ENCODE measurements at places on chromosomes 13 and 19.

DNA sequence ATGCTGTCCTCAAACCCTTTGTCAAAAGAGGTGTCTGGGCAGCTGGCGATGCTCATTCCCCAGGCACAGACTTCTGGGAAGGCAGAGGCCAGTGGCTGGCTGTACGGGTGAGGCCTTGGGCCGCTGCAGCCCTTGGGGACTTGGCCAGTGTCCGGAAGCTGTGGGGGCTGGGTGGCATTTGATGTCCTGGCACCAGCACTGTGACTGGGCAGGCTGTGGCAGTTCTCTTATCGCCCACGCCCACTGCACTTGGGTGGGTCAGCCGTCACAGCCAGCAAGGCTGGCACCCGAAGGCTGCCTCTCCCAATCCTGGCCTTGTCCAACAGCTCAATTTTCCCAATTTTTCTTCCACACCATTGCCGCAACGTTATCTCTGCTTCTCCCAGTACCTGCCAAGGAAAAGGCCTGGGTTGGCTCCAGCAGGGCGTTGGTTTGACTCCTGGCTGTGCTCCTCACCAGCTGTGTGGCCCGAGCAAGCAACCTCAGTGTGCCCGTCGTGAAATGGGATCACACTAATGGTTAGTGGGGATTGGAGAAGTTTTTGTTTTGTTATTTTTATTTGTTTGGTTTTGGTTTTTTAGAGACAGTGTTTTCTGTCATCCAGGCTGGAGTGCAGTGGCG lies 12.7 kb upstream of the SLC44A2 start:
- no peak for DNase-seq

- peak; percentile 95 for DNase-seq
Observed at GRCh38 chr19:4065430-4066175, 1.1 kb downstream of the ZBTB7A start.

DNA sequence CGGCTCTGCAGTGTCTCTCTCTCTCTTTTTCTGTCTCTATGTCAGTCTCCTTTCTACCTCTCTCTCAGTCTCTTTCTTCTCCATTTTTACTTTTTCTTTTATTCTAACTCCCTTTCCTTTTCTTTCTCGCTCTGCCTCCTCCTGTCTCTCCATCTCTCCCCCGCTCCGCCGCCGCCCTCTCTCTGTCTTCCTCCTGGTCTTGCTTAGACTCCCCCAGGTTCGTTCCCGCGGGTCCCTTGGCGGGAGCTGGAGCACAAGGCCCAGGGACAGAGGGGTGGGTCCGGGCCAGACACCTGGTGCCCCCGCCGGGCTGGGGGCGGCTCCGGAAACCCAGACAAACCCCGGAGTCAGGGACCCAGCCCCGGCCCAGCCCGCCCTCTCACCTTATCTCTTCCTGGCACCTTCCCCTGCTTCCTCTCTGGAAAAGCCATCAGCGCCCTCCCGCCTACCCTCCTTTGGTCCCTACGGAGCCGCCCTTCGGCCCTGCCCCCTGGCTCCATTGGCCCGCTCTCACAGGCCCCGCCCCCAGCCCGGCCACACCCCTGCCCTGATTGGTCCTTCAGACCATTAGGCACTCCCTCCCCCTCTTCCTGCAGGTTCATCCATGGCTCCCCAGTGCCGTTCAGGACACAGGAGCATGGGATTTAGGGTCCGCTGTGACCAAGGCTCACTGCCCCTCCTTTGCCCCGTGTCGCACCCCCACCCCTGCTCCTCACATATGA lies 15.4 kb upstream of the NOP53 start:
- peak; percentile 83 for DNase-seq

DNA sequence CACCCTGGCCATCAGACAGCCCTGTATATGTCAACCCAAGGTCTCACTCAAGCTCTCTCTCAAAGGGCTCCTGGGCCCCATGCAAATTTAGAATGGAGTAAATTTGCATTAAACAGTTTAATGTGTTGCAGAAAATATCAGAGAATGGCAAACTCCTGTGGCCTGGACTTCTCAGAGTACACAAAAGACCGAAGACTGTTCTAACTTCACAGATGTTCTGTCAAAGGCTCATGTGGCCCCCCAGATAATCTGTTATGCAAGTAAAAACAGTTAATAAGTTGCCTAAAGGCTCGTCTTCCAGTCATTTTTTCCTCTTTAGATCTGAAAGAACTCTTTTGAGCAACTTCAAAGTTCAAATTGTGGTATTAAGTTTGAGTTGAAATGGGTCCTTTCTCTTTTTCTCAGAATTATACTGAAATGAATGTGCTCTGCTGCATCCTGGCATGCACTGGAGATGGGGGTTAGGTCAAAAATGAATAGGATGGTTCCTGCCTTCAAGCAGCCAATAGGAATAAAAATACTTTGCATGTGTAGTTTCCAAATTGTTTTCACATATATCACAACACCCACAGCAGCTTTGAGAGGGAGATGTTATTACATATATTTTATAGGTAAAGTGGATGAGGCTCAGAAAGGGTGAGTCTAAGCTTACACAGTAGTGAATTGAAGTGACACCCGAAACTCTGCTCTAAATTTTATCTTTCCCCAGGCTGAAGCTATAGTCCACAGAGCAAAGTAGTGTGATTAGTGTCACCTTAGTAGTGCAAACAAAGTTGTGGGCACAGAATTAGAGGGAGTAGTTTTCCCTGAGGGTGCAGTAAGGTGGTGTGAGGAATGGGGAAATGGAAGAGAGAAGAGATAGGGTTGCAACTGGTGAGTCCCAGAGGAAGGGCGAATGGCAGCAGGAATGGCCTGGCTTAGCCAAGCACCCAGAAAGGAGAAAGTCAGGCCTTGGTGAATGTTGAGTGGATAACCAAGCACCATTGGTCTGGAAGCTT lies 205.0 kb upstream of the RFC3 start:
- peak; percentile 47 for DNase-seq

- no peak for DNase-seq
Observed at GRCh38 chr19:6259312-6259861, 20.4 kb downstream of the MLLT1 start.

DNA sequence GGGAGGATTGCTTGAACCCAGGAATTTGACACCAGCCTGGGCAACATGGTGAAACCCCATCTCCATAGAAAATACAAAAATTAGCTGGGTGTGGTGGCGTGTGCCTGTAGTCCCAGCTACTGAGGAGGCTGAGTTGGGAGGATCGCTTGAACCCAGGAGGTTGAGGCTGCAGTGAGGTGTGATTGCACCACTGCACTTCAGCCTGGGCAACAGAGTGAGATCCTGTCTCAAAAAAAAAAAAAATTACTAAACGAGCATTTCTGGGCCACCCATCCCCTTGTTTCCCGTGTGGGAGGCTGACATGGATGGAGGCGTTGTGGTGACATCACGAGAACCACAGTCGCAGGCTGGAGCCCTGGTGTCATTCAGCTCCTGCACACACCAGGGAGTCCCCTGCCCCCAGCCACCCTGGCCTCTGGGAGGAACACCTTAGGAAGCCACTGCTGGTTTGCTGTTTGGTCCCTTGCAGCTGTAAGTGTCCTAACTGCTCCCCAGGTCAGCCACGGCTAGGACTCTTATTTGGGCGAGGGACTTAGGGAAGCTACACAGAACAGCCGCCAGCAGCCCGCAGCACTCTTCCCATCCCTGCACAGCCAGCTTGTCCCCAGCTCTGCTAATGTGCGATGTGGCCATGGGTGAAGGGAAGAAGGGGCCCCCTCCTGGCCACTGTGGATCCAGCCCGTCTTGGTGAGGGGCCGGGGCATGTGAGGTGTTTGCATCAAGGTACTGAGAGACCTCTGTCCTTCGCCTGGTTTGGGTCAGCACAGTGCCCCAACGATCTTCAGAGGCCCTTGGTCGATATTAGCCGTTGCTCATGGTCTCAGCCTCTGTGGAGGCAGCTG lies 12.7 kb downstream of the NKPD1 start:
- DNase-seq: no peak

DNA sequence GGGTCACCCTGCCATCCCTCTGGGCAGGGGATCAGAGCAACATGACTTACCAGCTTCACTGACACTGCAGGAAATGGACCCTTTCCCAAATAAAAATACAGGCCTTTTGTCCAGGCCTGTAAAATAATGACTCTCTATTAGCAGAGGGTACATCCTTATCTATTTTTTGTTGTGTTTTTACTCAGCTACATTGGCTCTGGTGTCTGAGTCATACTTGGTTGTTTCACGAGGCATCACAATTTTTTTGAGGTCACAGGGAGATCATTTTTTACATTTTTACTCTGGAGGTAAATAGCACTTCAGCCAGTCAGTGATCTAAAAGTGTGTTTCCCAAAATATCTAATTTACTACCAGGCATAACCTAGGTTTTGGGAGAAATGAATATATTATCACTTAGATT lies 6.9 kb upstream of the HTR2A start:
- DNase-seq: no peak

- no peak for DNase-seq
Observed at GRCh38 chr13:113034451-113035212, 65.6 kb downstream of the MCF2L start.

- DNase-seq: no peak
Observed at GRCh38 chr13:107968470-107968869, 246.9 kb downstream of the LIG4 start.

GRCh38 chr13:99027661-99028425 lies 50.0 kb upstream of the DOCK9 start:
- no peak for DNase-seq

DNA sequence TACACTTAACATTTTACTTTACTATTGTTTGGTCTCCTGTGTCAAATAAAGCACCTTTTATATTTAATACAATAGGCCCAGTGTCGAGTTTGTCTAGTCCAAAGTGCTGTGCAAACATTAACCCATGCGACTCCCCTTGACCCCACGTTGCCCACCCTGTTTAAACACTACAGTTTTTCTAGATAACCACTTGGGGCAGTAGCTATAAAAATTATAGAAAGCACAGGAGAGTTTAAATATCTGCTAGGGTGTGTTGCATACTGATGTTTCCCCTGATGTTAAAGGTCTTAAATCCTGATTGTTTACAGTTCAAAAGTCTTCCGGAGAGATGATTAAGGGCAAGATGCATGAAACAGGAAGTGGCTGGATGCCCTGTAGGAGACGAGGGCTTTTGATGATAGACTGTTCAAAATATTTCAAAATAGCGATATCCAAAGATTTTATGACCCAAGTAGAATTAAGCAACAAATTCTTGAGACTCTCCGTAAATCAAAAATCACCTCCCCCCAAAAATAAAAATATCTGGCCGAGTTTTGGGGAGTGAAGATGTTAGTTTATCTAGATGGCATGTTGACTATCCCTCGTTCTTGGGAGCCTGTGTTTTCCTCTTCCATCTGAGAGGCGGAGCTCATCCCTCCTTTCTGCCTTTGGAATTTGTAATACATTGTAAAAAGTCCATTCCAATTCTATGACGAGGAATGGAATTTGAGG lies 167.1 kb downstream of the FGF9 start:
- no peak for DNase-seq

GRCh38 chr13:25046985-25047511 lies 48.9 kb upstream of the PABPC3 start:
- no peak for DNase-seq

DNA sequence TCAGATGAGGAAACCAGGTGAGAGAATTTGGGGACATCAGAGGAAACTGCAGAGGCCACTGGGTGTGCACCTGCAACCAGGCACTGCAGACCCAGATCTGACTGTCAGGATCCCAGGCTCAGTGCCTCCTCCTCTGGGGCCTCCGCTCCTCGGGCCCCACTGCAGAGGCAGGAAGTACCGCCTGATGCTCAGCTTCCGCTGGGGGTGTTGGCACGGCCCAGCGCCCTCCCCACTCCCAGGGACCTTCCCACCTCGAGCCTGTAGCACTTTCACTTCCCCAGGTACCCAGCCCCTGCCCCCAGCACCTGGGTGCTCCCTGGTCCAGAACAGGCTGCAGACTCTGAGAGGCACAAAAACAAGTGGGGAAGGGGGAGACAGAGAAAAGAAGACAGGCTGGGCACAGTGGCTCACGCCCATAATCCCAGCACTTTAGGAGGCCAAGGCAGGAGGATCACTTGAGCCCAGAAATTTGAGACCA lies 1.4 kb upstream of the CD37 start:
- DNase-seq: peak; percentile 71

- no peak for DNase-seq
Observed at GRCh38 chr13:66700117-66700601, 530.0 kb downstream of the PCDH9 start.

- DNase-seq: no peak
Observed at GRCh38 chr13:67353941-67354340, 123.8 kb upstream of the PCDH9 start.

DNA sequence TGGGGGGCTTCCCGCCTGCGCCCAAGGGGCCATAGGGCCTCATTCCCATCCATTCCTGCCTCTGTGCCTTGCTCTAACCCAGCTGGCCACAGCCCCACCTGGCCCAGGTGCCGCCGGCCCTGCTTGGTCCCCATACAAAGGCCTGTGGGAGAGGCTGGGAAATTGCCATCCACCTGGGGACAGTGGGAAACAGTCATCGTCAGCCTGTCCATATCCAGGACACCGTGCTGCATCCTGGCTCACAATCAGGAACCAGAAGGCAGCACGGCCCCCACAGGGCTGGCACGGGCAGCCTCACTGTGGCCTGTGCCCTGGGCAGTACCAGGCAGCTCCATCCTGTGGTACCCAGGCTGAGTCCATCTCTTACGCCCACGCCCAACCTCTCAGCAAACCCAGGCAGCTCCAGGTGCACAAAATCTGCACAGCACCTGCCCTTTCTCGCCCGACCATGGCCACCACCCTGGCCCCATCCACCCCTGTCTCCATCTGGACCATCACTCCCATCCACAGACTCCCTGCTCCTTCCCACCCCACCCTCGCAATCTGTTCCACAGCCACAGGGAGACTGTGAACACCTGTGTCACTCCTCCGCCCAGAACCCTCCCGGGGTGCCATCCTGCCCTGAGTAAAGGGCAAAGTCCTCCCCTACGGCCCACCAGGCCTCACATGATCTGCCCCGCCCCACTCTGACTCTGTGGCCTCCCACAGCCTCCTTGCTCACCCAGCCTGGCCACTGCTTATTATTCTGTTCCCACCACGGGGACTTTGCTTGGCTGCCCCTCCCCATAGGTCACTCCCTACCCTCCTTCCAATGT lies 21.1 kb upstream of the FBXO27 start:
- DNase-seq: no peak

- no peak for DNase-seq
Observed at GRCh38 chr13:29081036-29081435, 260.9 kb downstream of the MTUS2 start.

DNA sequence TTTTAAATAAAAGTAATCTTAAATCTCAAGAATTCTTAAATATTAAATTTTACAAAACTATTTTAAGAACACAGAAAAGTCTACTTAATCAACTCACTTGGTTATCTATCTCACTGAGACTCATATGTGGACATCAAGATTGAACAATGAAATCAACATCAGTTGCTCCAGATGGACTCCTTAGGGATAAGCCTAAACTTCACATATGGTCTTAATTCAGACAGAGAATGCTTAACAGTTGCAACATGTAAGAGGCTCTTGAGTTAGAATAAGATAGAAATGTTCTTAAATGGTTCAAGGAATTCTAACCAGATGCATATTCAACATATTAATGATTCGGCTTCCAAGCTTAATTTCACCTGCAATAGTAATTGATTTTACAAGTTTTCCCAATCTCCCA lies 1730.9 kb downstream of the PCDH9 start:
- no peak for DNase-seq

- no peak for DNase-seq
Observed at GRCh38 chr13:21071015-21071414, 9.6 kb upstream of the LATS2 start.

All from activated T-cell treated with anti-CD3 and anti-CD28 coated beads, Interleukin-2, amount 50 U/mL, for 48 hours (primary cell).